Transverse colon (tissue), 4 donors: ENCODE measurements at places on chromosomes 11 and 22.

DNA sequence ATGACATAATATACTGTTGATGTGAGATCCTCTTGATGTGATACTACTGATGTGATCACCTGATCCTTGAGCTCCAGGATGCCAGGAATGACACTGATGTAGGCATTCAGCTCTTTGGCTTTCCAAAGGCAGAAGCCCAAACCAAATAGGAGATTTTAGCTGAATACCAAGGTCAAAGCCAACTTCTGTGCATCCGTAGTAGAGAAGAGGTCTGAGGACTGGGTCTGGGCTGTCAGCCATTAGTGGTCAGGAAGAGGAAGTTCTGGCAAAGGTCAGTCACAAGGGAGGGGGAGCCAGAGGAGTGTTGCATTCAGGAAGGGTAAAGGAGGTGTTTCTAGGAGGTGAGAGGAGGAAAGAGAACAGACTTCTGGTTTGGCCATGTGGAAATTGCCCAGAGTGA is 53.4 kb upstream of the PARVG start:
- no peak for DNase-seq

- DNase-seq: no peak
These were observed 737.4 kb downstream of the BRD1 start for GRCh38 chr22:49090061-49090852.

DNA sequence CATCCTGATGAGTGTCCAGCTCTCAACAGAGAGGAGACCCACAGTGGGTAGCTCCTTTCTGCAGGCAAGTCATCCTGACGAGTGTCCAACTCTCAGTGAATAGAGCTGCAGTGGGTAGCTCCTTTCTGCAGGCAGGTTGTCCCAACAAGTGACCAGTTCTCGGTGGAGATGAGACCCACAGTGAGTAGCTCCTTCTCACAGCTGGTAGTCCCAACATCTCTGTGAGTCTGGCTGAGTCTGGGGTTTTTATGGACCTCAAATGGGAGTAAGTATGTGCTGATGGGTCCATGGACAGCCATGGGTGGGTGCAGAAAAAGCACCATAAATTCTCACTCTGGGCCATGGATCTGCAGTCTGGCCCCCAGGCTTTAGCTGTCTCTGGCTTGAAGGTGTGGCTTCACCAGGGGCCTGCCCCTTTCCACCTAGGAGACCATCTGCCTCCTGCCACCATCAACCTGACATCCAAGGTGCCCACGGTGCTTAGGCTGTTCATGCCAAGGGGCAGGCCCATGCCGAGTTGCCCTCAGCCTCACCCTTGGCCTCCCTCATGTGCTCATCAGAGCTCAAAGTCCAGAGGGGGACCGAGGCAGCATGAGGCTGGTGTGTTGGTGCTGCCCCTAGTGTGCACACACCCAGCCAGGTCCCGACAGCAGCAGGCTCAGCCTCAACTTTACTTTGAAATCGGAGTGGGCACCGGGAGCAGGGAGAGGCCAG is 15.3 kb downstream of the NPAT start:
- DNase-seq: no peak

- no peak for DNase-seq
These were observed 33.5 kb downstream of the MYO18B start for GRCh38 chr22:25775531-25775930.

- DNase-seq: no peak
These were observed 32.1 kb upstream of the TPBGL start for GRCh38 chr11:75208446-75208845.

DNA sequence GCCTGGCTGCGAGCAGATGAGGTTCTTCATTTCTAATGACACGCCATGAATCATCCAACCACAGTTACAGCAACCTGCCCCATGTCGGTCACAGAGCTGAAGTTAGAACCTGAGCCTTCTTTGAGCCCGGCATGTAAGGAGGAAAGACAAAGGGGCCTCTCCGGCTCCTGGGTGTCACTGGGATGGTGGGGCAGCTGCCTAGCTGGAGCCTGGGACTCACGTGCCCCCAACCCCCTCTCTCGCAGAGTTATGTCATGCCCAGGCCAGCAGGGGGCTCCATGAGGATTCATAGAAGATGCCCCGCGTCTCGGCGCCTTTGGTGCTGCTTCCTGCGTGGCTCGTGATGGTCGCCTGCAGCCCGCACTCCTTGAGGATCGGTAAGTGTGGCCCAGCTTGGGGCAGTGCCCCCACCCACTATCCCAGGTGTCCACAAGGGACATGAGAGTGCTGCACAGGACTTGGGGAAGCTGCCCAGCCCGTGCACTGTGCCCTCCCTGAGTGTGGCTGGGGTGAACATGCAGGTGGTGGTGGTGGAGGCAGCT is 148.5 kb downstream of the GRIK4 start:
- peak; percentile 41 for DNase-seq

- peak; percentile 33 for DNase-seq
These were observed 18.6 kb downstream of the EMID1 start for GRCh38 chr22:29224121-29224858.

GRCh38 chr11:96798445-96798844 is 408.6 kb downstream of the JRKL start:
- no peak for DNase-seq

DNA sequence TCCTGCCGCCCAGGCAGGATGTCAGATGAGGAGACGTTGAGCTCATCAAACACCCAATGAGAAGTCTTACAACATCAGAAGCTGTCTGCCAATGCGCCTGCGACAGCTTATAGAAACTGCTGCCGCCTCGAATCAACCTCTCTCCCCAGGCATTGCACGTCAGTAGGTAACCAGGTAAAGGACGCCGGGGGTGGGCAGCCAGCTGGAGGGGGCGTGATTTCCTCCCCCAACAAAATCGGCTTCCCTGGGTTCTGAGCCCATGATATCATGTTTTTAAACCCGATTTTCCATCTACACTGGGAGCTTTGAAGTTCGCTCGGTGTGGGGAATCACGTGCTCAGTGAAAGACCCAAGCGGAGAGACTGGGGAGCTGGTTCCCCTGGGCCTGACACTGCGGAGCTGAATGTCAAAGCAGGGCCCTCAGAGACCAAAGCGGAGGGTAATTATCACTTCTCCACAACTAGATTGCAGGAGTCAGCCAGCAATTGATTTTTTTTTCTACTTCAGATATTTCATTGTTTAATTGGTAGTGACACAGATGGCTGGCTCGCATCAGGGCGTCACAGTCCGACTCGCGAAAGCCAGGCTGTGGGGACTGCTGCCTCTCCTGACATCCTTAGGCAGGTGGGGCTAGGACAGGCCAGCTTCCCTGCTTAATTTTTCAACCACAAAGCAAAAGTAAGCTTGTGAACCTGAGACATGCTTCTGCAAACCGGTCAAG is 15.4 kb downstream of the FAM83F start:
- DNase-seq: no peak

GRCh38 chr11:59289356-59290181 is 69.1 kb upstream of the OR5AN1 start:
- DNase-seq: no peak

- peak; percentile 7 for DNase-seq
These were observed 12.4 kb downstream of the PCSK7 start for GRCh38 chr11:117219455-117219854.
